ENCODE measurements at places on chromosomes 16 and 17. TPM values are rescaled to one million over a fixed set of nuclear protein-coding genes. Genes with fewer than 3 reads are reported as not detected.

Gene DNAH3
- total RNA-seq: 0.37 TPM

Gene MMP28
- total RNA-seq: 18.0 TPM

Gene FGF11
- total RNA-seq: 1.4 TPM

GRCh38 chr17:9232591-9233270 is 211.4 kb downstream of the NTN1 start:
- DNase-seq: no peak

GRCh38 chr16:51114382-51114781 is 36.7 kb downstream of the SALL1 start:
- DNase-seq: no peak

DNA sequence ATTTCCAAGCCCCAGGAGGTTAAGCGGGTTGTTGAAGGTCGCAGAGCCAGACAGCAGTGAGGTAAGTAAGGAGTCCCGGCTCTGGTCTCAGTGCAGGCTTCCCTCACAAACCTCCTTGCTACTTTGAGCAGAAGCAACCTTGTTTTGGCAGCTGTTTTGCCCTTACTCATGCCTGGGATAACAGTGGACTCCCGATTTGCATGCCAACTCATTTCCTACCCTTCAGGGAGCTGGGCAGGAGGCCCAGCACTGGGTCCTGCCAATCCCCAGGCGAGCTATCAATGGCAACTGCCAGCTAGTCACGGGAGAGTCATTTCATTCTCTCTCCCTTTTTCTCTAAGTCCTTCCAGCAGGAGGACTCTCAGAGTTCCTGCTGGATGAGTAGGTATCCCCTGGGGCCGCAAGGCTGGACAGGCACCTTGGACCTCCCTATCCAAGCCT is 72.0 kb upstream of the KSR1 start:
- no peak for DNase-seq

- no peak for DNase-seq
These were observed 91.1 kb downstream of the RGS9 start for GRCh38 chr17:65228287-65228686.

- no peak for DNase-seq
These were observed 3.8 kb upstream of the USP36 start for GRCh38 chr17:78844301-78845005.

GRCh38 chr17:61351745-61352407 is 47.8 kb upstream of the TBX2 start:
- DNase-seq: no peak

- no peak for DNase-seq
These were observed 46.6 kb upstream of the GNG13 start for GRCh38 chr16:847151-847550.

DNA sequence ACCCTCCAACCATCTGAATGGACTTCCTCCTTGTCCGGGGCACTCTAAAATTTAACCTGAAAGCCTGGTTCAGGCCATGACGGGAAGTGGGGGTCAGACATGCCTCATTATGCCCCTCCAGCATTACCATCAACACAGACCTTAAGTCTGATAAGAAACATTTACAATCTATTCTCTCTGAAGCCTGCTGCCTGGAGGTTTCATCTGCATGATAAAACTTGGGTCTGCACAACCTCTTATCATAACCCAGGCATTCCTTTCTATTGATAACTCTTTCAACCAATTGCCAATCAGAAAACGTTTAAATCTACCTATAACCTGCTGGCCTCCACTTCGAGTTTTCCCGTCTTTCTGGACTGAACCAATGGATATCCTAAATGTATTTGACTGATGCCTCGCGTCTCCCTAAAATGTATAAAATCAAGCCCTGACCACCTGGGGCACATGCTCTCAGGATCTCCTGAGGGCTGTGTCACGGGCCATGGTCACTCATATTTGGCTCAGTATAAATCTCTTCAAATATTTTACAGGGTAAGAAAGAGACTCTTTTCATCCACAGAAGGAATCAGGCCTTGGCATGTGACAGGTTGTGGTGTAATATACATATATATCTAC is 45.6 kb downstream of the LYRM1 start:
- no peak for DNase-seq

Measured in hepatocyte (in vitro differentiated cells).